ENCODE measurements at places on chromosomes 6 and 20. TPM values are rescaled to one million over a fixed set of nuclear protein-coding genes. Genes with fewer than 3 reads are reported as not detected.
A peak's percentile ranks its signal among the peaks of the same experiment; 100 is the strongest.

DNA sequence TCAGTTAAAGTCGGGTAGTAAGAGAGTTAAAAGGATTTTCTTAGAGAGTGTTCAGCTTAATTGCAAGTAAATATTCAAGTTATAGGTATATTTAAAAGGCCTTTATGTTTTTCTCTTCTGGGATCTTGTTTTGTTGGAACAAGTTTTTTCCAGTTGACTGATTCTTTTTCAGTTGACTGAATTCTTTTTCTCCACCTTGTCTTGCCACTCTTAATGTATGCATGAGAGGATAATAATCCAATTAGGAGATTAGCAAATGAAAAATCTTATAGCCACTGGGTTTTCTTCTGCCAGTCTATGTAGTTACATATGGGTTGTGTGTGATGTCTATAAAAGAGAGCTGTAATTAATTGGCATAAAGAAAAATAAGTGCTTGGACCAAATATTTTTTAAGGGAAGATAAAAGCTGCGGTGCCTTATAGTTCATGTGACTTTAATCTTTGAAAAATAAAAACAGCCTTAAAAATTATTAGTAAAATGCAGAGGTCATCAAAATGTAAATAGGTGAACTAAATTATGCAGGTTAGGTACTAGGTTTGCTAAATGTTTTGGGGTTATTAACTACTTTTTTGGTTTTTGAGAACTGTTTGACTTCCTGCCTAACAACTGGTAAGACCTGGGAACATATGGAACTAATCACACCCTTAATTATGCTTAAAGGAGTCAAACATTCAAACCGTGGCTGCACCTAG, 367.2 kb downstream of the HTR1B start:
- DNase-seq, result no peak

DNA sequence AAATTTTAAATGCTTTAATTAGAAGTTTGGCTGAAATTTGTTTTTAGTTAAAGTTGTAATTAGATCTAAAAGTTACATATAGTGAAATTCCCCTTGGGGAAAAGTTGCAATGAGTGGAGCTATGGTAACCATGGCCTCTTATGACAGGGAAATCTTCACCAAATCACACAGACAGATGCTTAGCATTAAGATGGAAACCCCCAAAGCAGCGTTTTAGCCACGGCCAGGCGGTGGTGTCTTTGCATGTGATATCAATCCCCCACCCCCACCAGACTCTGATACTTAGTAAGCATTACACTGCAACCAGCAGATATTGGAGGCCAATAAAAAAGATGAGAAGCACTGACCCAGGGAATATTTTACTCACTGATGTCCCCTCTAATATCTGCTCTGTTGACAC, 75.7 kb downstream of the REPS1 start:
- DNase-seq, result no peak

DNA sequence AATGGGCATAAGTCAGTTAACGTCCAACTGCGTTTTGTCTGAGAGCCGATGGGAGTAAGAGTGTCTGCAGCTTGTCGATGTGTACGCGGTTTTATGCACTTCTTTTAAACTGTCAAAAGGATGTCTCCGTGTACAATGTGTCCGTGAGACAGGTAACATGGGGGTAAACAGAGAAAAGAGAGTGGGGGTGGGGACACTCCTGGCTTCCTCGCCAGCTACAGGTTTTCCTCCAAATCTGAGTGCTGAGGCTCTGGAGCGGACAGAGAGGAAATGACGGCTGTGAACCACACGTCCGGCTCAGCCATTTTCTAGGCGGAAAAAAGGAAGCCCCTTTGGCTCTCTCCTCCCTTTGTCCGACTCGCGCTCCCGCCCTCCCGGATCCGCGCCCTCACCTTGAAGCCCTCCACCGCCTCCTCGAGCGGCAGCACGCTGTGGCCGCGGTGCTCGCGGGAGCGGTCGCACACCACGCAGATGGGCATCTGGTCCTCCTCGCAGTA, 916 bp downstream of the TRIM27 start:
- DNase-seq, result peak; percentile 74

- DNase-seq, result no peak
These were observed 429.7 kb downstream of the EPHA7 start for GRCh38 chr6:92989656-92990055.

Gene MCCD1
- not detected for total RNA-seq

Gene UNC93A
- not detected for total RNA-seq

Gene LY6G5B
- 32.0 TPM for total RNA-seq

Gene FBXL4
- 20.9 TPM for total RNA-seq

All from OCI-LY7 (cell line).